ENCODE measurements at places on chromosomes 5 and 9.

DNA sequence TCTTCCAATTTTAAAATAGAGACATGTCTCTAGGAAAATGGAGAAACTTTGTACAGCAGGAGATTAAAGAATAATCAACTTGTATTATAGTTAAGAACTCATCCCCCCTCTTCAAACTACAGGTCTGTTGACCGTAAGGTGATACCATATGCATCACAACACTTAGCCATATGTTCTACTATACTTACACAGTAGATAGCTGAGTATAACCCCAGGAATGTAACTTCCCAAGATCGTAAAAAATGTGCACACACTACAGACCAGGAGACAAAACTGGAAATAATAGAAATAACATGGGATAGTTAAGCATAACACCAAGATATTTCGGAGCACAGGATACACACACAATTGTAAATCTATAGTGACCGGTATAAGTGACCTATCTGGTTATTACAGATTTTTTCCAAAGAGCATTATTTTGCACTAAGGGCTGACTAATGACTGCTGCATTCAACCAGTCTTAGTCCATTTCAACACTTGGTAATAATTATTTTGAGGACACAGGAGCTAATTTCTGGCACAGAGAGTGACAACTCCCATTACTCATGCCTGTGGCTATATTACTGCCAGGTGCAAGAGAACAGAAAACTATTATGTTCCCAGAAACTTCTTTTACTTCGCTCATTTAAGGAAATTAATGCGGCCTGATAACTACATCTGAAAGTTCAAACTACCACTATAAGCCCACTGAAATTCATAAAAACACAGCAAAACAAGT, 15.4 kb upstream of the ZNF622 start:
- no peak for DNase-seq

- no peak for DNase-seq
These were observed 125.3 kb upstream of the SLC25A48 start for GRCh38 chr5:135709208-135709575.

DNA sequence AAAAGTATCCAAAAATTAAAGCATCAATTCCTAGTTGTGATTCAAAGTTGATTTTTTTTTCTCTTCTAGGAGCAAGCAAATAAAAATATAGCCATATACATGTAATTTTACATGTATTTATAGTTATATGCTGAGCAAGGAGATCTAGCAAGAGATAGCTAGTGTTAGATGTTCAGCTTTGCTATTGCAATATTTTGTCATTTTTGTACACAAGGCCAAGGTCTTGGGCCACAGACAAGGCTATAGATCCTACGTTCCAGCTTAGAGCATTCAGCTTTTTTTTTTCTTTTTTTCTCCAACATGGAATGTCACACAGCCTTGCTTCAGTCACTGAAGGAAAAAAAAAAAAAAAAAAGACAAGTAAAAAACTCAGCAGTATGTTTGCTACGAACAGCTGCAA, 36.8 kb downstream of the HMGCR start:
- DNase-seq: no peak

- DNase-seq: no peak
These were observed 269.2 kb downstream of the NR3C1 start for GRCh38 chr5:143134269-143134668.

DNA sequence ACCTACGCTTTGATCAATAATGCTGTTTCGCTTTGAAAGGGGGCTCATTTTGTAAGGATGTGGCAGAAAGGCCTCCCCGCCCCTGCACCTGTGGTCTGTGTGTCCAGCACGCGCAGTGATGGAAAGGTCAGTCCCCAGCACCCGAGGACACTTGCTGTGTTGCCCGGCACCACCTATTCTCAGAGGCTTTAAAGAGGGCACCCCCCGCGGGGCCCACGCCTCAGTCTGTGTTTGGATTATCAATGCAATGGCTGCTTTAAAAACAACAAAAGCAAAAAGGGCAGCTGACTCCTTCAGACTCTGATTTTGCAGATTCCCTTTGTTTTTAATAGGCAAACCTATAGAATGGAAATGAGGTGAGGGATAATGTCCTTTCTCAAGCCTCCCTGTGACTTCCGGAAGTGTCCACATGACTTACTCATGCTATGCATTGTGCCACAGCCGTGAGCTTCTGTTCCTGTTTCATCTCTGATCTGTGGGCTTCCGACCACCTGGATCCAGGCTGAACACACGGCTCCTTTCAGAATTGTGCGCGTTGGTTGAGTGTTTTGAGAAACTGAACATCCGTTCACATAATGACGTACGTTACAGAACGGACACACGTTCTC, 416.2 kb downstream of the IRX2 start:
- no peak for DNase-seq

Data from stimulated activated CD8-positive, alpha-beta memory T cell treated with anti-CD3 and anti-CD28 coated beads, Interleukin-12 subunit alpha, Interleukin-12 subunit beta, amount 100 ng/mL, for 4 hours (primary cell).